Panc1 (cell line): ENCODE measurements at places on chromosomes 12 and 14. TPM values are rescaled to one million over a fixed set of nuclear protein-coding genes. Genes with fewer than 3 reads are reported as not detected.

The CMKLR1 gene
- 0.03 TPM for total RNA-seq

The NTF3 gene
- not detected for total RNA-seq

The SART3 gene
- 55.9 TPM for total RNA-seq

The SLC5A8 gene
- not detected for total RNA-seq

The STYK1 gene
- total RNA-seq = 0.85 TPM

DNA sequence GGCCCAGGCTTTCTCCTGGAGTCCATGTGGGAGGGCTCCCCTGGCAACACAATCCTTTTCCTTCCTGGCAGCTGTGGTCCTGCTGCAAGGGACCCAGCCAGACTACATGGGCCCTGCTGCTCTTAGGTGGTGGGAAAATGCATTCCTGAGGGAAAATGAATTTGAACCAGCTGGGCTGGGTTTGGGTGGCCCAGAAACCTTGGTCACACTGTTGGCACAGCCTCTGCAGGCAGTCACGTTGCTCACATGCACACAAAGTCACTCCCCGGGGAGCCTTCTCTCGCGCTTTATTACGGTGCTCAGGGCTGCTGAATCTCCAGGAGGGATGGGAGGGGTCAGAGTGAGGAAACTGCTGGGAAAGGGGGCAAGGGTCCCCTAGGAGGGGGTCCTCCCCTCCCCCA is 17.2 kb downstream of the PLEKHG3 start:
- H3K27ac ChIP-seq = peak overlapping the region; percentile 66
- peaks cover 40% of the 10 kb centered on the region for H3K4me1 ChIP-seq
- H3K36me3 ChIP-seq = no peaks in the 10 kb centered on the region

DNA sequence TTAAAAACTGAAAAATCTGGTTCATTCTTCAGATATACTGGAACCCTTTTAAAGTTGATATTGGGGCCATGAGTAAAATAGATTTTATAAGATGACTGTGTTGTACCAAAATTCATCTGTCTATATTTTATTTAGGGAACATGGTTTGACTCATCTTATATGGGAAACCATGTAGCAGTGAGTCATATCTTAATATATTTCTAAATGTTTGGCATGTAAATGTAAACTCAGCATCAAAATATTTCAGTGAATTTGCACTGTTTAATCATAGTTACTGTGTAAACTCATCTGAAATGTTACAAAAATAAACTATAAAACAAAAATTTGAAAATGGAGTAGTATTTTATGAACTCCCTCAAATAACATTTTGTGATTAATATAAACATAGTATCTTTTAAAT is 14.2 kb downstream of the PTGER2 start:
- H3K27ac ChIP-seq = no peak overlapping the region
- no peaks in the 10 kb centered on the region for H3K27me3 ChIP-seq
- no peak overlapping the region for H3K4me3 ChIP-seq
- no peaks in the 10 kb centered on the region for H3K36me3 ChIP-seq
- no peaks in the 10 kb centered on the region for H3K4me1 ChIP-seq

GRCh38 chr14:63949696-63950095 is 96.9 kb downstream of the SYNE2 start:
- H3K27me3 ChIP-seq = no peaks in the 10 kb centered on the region
- H3K36me3 ChIP-seq = no peaks in the 10 kb centered on the region
- DNase-seq = no peak

- H3K27me3 ChIP-seq = peaks cover 5% of the 10 kb centered on the region; the same call in 1 of the 2 replicates
- no peak for DNase-seq
- H3K27ac ChIP-seq = no peak overlapping the region
- H3K36me3 ChIP-seq = no peaks in the 10 kb centered on the region
- H3K4me3 ChIP-seq = no peak overlapping the region
Observed at GRCh38 chr12:96995861-96996260, 88.8 kb downstream of the NEDD1 start.

- peaks cover 4% of the 10 kb centered on the region; the same call in 1 of the 2 replicates for H3K4me1 ChIP-seq
- no peak overlapping the region for H3K4me3 ChIP-seq
- no peak overlapping the region for H3K27ac ChIP-seq
Observed at GRCh38 chr12:131897276-131897675, 2.9 kb downstream of the ULK1 start.

DNA sequence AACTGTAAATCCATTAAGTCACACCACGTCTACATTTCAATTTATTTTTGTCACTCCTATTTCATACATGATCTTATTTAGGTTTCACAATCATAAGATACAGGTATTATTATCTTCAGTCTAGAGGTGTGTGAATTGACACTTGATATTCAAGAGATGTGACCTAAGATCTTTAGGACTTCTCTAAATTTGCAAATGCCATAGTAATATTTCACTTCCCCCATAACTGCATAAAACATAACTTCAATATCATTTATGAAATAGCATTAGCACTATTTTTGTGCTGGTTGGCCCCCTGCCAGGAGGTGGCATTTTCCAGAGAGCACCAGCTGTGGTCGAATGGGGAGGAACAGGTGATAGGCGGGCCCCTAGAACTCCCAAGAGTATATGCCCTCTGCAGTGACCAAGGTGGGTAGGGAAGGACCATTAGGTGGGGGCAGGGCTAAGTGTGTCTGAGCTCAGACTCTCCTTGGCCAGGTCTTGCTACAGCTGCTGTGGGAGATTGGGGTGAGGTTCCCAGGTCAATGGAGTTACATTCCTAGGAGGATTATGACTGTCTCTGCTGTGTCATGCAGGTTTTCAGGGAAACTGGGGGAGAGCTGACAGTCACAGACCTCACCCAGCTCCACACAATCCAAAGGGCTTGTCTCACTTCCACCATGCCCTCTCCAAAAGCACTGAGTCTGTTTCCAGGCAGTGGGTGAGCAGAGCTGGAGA is 49.2 kb upstream of the ERGIC2 start:
- no peaks in the 10 kb centered on the region for H3K36me3 ChIP-seq
- no peak overlapping the region for H3K4me3 ChIP-seq
